ENCODE measurements at places on chromosomes 16 and 17.

- DNase-seq = peak; percentile 87
These were observed 20.0 kb upstream of the SLC35G3 start for GRCh38 chr17:35214192-35214591.

DNA sequence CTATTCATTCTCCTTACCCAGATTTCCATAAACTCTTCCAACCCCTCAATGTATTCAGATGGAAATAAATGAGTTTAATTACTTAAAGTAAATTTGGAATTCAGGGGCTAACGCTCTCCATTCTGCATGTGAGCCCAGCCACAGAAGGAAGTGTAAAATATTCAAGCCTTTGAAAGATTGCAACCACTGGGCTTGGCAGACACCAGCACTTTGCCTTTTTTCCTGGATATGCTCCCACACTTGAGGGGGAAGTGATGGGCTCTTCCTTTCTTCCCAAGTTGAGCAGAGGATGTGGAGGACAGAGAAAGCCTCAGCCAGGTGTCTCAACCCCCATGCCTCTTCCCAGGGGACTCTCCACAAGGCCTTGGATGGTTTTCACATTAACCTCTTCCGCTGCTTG is 825.1 kb upstream of the EEF2KMT start:
- no peak for DNase-seq

- DNase-seq = no peak
These were observed 5.3 kb downstream of the ARHGDIA start for GRCh38 chr17:81865733-81866439.

- no peak for DNase-seq
These were observed 63.0 kb upstream of the NKD1 start for GRCh38 chr16:50485232-50485631.

DNA sequence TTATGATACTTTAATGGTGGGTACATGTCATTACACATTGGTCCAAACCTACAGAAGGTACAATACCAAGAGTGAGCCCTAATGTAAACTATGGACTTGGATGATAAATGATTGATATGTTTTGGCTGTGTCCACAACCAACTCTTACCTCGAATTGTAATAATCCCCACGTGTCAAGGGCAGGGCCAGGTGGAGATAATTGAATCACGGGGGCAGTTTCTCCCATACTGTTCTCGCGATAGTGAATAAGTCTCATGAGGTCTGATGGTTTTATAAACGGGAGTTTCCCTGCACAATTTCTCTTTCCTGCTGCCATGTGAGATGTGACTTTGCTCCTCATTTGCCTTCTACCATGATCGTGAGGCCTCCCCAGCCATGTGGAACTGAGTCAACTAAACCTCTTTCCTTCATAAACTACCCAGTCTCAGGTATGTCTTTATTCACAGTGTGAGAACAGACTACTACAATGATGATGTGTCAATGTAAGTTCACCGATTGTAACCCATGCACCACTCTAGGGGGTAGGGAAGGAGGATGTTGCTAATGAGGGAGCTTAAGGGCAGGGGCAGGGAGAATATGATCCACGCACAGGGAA is 7.0 kb upstream of the METTL22 start:
- DNase-seq = no peak

DNA sequence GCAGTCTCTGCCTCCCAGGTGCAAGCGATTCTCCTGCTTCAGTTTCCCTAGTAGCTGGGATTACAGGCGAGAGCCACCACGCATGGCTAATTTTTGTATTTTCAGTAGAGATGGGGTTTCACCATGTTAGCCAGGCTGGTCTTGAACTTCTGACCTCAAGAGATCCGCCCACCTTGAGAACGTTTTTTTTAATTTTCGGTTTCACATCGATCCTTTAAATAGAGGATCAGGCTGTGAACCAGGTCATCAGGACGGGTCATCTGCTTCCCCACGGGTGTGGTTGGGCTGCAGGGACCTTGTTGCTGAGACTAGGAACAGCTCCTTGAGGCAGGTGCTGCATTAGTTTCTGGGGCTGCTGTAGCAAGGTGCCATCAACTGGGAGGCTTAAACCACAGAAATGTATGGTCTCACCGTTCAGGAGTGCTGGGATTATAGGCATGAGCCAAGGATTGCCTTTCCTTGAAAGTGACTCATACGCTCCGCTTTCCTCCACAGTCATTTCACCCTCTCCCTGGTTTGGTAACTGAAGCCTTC is 7.9 kb upstream of the NAGPA start:
- DNase-seq = no peak

DNA sequence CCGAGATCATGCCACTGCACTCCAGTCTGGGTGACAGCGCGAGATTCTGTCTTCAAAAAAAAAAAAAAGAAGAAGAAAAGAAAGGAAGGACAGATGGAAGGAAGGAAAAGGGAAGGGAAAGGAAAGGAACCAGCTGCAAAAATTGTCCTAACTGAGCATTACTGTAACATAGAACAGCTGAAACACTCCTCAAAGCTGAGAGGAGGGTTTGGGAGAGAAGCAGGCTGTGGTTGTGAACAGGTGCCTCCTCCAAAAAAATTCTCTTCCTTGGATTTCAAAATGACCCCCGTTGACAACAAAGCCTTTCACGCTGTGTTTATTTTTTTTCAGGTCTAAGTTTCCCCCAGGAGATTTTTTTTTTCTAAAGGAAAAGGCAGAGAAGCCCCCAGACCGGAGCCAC is 541.4 kb downstream of the WWOX start:
- DNase-seq = no peak

DNA sequence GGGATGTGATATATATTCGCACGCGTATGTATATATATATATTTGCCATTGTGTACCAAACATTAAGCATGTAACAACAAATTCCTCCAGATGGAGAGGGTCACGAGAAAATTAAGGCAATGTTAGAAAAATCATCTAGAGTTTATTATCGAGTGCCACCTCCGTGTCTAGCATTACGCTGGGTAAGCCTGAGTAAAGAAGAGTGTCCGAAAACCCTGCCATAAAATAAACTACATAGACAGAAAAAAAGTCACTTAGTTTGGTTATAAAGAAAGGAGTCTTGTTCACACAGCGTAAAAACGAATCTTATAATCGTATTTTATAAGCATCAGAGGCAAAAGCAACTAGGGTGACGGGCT is 644 bp upstream of the RHOT1 start:
- DNase-seq = no peak

GRCh38 chr16:50086176-50086575 is 20.4 kb downstream of the HEATR3 start:
- DNase-seq = no peak

DNA sequence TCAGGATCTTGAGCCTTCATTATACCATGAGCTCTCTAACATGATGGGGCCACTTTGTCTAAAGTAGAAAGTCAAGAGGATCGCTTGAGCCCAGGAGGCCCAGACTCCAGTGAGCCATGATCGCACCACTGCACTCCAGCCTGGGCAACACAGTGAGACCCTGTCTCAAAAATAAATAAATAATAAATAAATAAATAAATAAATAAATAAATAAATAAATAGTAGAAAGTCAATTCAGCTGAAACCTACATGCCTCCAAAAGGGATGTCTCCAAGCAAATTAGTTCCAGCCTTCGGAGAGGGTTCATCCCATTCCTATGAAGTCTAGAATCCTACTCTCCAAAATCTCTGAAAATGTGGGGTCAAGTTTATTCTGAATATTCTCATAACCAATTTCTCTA is 26.0 kb downstream of the C17orf67 start:
- no peak for DNase-seq

DNA sequence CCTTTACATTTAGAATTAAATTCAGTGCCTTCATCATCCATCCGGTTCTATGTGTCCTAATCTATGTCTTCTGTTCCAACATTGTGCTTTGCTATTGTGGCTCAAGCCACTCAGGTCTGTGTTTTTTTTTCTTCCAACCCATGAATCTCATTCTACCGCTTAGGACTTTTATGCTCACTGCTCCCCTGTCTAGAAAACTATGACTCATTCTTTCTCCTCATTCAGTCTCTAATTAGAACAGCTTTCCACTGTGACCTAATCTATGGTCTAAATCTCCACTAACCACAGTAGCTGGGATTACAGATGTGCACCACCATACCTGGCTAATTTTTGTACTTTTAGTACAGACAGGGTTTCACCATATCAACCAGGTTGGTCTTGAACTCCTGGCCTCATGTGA is 418.7 kb downstream of the KCNJ2 start:
- DNase-seq = no peak

DNA sequence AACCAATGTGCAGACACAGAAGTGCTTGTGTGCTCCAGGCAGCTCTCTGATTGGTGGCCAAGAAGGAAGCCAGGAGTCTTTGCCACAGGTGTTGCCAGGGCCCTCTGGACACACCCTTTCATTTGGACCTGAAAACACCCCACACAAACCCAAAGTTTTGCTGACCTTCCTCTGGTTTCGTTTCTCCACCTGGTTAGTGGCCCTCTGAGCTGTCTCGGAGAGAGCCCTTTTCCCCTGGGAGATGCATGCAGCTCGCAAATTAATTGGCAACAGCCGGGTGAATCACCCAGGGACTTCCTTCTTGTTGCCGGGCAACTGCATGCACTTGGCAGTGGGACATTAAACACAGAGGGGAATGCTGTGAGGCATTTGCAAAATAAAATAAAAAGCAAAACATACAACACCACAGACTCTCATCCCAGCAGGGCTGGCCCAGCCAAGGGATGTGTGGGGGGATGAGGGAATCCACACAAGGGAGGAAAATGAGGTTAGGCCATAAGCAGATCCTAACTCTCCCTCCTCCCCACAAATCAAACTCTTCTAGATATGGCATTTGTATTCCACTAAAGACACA is 286.6 kb downstream of the SOX9 start:
- DNase-seq = no peak

- DNase-seq = peak; percentile 70
These were observed 83.4 kb downstream of the GAS7 start for GRCh38 chr17:10114931-10115535.

DNA sequence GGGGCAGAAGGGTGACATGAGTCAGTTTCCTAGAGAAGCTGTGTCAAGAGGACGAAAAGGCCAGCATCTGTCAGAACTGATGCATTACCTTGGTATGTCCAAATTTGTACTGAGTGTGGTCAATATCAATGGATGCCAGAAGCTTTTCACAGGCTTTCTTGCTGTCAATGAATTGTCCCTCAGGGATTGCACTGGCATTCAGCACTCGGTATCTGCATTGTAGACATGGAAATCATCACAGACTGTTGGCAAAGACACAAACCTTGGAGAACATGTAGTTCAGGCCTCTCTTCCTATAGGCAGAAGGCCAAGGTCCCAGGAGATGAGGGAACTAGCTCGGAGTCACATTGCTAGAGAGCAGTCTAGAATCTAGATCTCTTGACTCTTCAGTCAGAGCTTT is 16.6 kb downstream of the MYH3 start:
- no peak for DNase-seq

GRCh38 chr17:36498155-36498554 is 11.7 kb downstream of the ZNHIT3 start:
- DNase-seq = no peak

Data from CD4-positive, alpha-beta T cell treated with Interleukin-6 at 100 ng/mL for 8 hours (primary cell).